Stimulated activated CD4-positive, alpha-beta T cell treated with anti-CD3 and anti-CD28 coated beads, Interleukin-15, amount 100 ng/mL, for 48 hours (primary cell): ENCODE measurements at places on chromosomes 13 and 19.

GRCh38 chr13:59510386-59510785, 653.3 kb downstream of the DIAPH3 start:
- no peak for DNase-seq

DNA sequence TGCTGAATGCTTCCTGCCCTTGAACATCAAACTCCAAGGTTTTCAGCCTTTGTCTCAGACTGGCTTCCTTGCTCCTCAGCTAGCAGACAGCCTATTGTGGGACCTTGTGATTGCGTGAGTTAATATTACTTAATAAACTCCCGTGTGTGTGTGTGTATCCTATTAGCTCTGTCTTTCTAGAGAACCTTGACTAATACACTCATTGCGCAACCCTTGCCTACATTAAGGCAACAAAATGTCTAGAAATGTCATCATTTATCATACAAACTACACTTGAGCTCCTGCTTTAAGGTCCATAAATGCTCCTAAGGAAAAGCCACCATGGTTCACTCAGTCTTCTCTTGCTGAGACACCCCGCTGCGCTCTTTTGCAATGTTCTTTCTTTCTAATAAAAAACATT, 2861.0 kb downstream of the PCDH9 start:
- DNase-seq: no peak

DNA sequence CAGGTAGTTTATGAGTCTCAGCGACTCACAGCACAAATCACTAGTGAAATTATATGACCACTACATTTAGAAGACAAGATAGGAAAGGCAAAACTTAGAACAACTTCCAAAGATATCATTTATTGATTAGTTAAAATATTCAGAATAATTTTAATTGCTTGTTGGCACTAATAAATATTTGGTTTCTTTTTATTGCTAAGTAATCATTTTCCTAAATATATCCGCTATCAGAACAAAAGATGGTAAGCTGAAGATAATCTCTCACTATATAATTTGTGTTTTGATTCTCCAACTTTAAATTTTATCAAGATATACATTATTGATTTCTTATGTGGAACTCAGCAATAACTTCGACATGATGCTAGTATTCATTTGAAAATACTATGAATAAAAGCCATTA, 248.5 kb downstream of the DIAPH3 start:
- DNase-seq: no peak

- peak; percentile 27 for DNase-seq
Measured at GRCh38 chr19:28727480-28728159, 485.3 kb downstream of the UQCRFS1 start.

DNA sequence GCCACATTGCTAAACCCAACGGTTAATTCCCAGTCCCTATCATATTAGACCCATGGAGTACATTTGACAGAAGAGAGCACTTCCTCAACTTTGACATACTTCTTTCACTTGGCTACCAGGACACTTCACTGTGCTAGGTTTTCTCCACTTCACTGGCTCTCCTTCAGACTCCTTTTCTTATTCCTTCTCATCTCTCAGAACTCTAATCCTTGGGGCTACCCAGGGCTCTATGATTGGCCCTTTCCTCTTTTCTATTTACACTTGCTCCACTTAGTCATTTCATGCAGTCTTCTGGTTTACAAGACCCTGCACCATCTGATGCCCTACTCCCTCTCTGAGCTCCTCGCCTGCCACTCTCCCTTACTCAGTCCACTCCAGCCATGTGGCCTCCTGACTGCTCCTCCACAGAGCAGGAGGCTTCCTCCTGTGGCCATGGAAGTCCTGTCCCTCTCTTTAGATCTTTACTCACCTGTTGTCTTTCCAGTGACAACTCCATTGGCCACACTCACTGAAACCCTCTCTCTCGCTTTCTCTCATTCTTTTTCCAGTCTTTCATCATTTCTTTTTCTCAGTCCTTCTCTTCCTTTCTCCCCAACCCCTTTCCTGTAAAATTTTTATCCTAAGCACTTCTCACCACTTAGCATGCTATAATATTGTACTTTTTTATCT, 90.4 kb downstream of the TBC1D4 start:
- no peak for DNase-seq

GRCh38 chr13:66477816-66478215, 752.3 kb downstream of the PCDH9 start:
- DNase-seq: no peak

DNA sequence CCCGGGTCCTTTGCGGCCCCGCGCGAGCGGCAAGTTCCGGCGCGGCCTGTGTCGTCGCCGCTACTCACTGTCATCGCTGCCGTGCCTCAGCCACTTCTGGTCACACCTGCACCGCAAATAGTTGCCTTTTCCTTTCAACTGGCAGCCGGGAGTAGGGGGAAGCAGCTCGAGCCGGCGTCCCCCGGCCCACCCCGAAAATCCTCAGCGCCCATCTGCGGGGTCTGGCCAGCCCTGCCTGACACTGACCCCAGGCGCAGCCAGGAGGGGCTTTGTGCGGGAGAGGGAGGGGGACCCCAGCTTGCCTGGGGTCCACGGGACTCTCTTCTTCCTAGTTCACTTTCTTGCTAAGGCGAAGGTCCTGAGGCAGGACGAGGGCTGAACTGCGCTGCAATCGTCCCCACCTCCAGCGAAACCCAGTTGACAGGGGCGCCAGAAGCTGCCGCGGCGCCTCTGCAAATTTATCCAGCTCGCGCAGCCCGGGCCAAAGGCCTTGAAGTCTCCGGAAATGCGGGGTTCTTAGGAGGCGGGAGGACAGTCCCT, 1.7 kb downstream of the PDX1 start:
- no peak for DNase-seq

GRCh38 chr13:89066868-89067466, 1395.8 kb downstream of the SLITRK5 start:
- no peak for DNase-seq

GRCh38 chr19:19628501-19629134, 598 bp upstream of the LPAR2 start:
- DNase-seq: peak; percentile 33

GRCh38 chr13:30366088-30366487, 56.2 kb upstream of the UBE2L5 start:
- no peak for DNase-seq

DNA sequence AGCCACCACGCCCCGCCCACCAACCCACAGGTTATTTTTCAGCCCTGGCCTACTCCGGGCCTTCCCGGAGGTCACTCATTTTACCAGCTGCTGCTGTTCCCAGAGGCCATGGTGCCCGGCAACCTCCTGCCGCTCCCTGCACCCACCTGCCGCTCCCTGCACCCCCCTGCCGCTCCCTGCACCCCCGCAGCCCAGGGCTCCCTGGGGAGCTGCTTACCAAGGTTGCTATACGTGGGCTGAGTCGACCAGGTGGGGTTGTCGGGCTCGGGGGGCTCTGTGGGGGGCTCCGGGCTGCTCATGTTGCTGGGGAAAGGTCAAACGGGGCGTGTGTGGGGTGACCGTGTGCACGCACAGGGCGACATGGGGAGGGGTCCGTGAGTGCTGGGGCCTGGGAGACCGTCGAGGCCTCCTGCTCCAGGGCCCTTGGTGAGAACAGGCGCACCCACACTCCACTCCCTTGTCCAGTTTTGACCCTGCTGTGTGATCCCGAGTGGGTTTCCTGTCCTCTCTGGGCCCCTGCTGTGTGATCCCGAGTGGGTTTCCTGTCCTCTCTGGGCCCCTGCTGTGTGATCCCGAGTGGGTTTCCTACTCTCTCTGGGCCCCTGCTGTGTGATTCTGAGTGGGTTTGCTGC, 1.2 kb downstream of the PEAK3 start:
- DNase-seq: no peak

DNA sequence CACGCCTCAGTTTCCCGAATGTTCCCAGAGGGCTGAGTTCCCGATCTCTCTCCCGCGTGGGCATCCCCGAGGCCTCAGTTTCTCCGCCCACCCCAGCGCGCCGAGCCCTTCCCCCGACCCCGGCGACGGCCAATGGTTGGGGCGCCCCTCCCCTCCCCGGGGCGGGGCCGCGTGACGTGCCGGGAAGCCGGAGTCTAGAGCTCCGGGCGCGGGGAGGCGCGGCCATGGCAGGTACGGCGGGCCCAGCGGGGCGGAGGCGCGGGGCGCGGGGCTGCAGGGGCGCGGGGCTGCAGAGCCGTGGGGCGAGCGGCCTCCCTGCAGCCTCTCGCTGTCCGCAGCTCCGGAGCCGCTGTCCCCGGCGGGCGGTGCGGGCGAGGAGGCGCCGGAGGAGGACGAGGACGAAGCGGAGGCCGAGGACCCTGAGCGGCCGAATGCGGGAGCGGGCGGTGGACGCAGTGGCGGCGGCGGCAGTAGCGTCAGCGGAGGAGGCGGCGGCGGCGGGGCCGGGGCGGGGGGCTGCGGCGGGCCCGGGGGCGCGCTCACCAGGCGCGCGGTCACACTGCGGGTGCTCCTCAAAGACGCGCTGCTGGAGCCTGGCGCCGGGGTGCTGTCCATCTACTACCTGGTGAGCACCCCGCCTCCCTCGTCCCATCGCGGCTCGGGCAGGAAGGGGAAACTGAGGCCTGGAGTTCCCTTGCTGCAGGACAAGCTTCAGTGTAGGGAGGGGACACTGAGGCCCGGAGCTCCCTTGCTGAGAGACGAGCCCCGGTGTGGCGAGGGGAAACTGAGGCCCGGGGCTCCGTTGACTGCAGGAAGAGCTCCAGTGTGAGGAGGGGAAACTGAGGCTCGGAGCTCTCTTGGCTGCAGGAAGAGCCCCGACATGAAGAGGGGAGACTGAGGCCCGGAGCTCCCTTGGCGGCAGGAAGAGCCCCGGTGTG, at the start of gene MPND:
Gene MPND, plus strand, starts transcription at position 193 of the 938 bp plus-strand sequence. Its CDS starts 32 bp downstream, at position 225.
- DNase-seq: peak; percentile 93

- DNase-seq: no peak
Measured at GRCh38 chr19:55368701-55369563, 1.3 kb downstream of the IL11 start.

GRCh38 chr13:106691861-106692260, 123.9 kb upstream of the ARGLU1 start:
- DNase-seq: no peak

DNA sequence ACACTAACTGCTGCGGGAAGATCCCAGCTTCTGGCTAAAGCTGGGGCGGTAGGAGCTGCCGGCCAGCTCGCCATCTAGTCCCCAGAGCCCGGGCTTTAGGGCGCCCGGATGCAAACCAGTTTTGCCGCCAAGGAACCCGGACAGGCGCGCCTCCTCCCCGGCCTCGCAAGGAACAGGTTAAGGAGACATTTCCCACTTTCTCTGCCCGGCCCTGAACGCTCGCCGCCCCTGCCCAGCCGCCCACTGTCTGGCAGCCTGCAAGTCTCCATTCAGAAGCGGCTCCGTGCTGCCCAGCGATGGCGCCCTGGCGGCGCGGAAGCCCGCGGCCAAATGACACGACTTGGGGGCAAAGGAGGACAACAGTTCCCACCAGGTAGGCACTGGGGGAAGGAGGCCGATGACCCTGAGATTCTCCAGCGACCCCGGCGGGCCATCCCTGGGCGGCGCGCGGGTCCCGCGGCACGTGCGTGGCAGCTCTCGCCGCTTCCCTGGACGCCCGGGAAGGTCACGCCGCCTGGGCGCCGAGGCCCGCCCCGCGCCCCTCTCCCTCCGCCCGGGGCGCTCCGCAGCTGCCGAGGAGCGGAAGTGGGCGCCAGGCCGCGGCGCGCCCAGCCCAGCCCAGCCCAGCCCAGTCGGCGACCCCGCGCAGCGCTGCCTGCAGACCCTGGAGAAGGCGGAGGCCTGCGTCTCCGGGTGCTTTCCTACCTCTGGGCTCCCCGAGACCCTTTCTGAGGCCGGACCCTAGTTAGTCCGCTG, 42.2 kb upstream of the HNRNPA1L2 start:
- DNase-seq: no peak

DNA sequence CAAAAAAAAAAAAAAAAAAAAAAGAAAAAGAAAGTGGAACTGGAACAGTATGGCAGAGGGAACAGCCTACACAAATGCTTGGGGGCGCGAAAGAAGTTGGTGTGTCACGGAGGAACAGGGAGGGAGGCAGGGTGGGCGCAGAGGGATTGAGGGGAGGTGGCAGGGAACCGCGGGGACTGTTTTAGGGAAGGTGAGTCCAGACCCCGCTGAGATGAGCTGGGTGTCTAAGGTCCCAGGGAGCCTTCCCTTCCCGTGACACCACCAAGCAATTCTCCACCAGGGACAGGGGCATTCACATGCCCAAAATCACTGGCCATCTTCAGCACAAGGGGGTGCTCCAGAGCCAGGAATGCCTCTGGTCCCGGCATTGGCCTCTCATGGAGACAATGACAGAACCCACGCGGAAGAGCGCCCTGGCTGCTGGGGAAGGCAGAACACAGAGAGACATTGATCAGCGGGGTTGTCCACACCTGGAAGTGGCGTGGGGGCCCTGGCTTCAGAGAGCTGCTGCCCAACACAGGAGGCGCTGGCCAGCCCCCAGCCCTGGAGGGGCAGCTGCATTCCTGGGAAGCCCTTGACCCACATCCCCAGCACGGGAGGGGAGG, 6.9 kb downstream of the PEAK3 start:
- no peak for DNase-seq

DNA sequence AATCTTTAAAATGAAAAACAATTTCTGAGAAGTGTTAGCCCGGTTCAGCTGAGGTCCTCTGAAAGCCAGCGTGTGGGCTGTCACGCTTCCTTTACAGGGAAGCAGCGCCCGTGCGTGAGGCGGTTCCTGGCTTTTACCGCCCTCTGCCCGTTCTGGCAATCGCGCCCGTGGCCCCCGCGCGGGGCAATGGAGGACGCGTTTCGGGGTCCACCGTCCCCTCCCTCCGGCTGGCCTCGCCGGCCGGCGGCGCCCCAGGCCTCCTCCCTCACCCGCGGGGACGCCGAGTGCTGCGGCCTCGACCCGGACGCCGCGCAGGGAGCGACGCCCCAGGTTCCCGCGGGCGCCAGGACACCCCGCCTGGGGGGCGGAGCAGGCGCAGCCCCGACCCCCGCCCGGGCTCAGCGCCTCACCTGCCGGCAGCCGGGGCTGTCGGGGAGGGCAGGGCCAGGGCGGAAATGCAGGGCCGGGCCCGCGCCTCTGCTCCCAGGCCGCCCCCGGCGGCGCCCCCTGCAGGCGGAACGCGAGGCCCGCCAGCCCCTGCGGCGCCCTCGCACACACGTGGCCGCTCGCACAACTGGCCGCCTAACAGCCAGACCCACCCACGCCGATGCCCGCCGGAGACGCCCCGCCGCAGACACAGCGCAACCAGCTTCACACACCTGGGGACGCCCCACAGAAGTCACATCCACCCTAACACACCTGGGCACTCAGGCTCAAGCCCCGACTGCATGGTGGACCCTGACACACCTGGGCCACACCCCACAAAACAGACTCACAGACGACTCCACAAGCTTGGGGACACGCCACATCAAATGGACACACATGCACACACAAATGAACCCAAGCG, at the start of gene GGACT:
Gene GGACT, minus strand, starts transcription at position 459 of the 847 bp plus-strand sequence. CDS start 56,198 bp downstream, outside the sequence.
- peak; percentile 80 for DNase-seq

DNA sequence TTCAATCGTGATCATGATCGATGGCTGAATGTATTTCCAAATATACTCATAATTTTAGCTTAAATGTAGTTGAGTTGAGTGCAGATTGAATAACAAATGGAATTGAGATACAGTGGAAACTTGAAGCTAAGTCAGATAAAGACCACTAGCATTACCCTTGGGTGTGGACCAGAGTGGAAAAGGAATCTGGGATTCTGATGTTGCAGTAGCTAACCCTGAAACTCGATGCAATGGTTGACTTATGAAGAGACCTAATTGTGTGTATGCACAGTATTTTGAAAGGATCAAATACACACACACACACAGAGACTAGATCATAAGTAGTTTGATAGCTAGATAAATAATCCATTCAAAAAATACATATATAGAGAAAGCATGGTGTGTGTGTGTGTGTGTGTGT, 135.8 kb downstream of the RXFP2 start:
- no peak for DNase-seq

GRCh38 chr19:38455031-38455430, 21.5 kb downstream of the RYR1 start:
- no peak for DNase-seq

GRCh38 chr19:41425174-41426115, 1.7 kb downstream of the B3GNT8 start:
- DNase-seq: no peak

GRCh38 chr19:47644199-47644598, 35.3 kb downstream of the BICRA start:
- DNase-seq: no peak

- DNase-seq: no peak
Measured at GRCh38 chr13:27663947-27664346, 42.3 kb downstream of the POLR1D start.
